Ascending aorta (tissue), 2 donors: ENCODE measurements at places on chromosomes 11 and 22. TPM values are rescaled to one million over a fixed set of nuclear protein-coding genes. Genes with fewer than 3 reads are reported as not detected.

The HTR3A gene
- total RNA-seq, result not detected

DNA sequence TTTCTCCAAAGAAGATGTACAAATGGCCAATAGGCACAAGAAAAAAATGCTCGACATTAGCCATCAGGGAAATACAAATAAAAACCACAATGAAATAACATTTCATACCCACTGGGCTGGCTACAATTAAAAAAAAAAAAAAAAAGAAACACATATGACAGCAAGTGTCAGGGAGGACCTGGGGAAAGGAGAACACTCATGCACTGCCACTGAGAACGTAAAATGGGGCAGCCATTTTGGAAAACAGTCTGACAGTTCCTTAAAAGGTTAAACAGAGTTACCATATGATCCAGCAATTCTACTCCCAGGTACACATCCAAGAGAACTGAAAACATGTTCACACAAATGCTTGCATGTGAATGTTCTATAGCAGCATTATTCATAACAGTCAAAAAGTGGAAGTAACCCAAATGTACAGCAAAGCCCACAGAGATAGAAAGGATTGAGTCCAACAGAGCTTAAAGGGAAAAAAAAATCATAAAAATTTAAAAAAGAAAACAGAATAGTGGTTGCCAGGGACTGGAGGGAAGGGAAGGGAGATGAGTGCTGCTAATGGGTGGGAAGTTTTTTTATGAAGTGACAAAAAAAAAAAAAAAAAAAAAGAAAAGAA lies 48.4 kb upstream of the CYP2D6 start:
- DNase-seq, result no peak

The OR8G1 gene
- total RNA-seq, result not detected

The ARCN1 gene
- total RNA-seq, result 93.8 TPM

DNA sequence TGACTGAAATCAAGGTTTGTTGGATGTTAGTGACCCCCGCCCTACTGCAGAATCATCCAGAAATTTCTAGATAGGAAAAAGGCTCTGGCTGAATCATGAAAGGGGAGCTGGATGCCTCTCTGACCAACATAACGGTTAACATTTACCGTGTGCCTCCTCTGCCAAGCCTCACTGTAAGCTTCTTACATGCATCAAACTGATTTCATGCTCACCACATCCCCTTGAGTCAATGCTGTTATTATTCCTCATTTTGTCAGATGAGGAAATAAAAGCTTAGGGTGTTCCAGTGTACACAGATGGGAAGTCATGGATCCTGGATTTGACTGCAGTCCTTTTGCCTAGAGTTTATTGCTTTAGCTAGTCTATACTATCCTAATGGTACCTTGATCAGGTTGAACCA lies 5.9 kb upstream of the HMOX1 start:
- DNase-seq, result no peak

The MFNG gene
- 101 TPM for total RNA-seq

GRCh38 chr22:41899992-41900651 lies 14.8 kb downstream of the SHISA8 start:
- DNase-seq, result no peak

GRCh38 chr22:38967451-38968450 lies 10.3 kb downstream of the APOBEC3A start:
- no peak for DNase-seq

DNA sequence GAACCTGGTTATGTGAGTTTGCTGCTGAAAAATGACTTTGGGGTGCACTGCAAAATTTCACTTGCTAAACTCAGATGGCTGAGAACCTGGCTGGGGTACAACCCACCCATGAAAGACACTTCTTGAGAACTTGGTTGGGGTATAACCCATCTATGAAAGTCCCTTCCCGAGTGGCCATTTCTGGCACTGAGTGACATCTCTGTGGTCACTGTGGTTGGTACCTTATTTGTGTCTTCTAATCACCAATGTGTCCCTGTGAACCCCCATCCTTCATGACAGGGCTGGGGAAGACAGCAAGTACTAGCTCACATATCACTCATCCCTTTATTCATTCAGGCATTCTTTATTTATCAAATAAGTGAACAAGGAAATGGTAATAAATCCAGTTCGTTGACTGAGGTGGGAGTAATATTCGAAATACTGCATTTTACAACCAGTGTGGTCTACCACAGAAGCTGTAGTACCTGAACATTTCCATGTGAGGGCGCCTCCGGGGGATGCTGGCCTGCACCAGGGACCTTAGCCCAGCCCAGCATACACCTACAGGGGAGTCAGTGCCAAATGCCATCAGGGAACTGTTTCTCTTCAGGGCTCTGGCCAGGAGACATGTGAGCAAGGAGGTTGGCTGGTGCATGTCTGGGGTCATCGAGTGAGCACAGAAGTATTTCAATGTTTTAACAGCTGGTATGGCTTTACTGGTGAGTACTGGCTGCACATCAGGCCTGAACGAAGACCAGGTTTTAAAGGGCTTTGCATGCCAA lies 122.1 kb downstream of the CSNK2A3 start:
- no peak for DNase-seq

The RIMBP3B gene
- total RNA-seq, result not detected

DNA sequence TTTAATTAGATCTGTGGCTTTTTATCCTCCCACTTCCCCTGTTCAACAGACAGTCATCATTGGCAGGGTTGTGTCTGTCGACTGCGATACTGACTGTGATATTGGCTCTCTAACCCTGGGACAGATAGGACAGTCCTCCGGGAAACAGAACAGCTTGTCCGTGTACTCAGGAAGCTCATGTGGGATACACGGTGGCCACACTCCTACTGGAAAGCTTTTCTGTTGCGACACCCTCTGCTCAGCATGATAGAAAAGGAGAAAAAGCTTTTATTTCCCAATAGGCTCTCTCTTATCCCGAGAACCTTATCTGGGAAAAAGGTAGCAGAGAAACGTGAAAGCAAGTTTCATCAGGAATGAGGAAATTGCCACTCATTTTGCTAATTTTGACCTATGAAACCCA lies 60.4 kb upstream of the HSPA8 start:
- DNase-seq, result peak; percentile 89

The MMP8 gene
- not detected for total RNA-seq

The DGCR6L gene
- total RNA-seq, result 42.1 TPM

- DNase-seq, result no peak
Observed at GRCh38 chr11:2072551-2073261, 66.5 kb downstream of the IGF2 start.

DNA sequence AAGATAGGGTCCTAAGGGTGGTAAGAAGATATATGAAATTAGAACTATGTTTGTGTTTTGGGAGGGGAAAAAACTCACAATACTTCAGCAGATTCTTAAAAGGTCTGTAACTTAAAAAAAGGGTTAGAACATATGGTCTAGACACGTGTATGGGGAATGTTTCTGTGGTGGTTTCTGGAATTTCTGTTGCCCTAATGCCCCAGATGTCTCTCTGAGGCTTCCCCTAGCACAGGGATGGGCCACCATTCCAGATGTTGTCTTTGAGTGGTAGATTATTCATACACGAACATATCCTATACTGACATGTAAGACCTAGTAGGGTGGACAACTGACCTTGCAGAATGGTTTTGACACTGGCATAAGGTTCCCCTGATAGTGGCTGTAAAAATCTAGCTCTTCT lies 26.2 kb downstream of the EHF start:
- no peak for DNase-seq

DNA sequence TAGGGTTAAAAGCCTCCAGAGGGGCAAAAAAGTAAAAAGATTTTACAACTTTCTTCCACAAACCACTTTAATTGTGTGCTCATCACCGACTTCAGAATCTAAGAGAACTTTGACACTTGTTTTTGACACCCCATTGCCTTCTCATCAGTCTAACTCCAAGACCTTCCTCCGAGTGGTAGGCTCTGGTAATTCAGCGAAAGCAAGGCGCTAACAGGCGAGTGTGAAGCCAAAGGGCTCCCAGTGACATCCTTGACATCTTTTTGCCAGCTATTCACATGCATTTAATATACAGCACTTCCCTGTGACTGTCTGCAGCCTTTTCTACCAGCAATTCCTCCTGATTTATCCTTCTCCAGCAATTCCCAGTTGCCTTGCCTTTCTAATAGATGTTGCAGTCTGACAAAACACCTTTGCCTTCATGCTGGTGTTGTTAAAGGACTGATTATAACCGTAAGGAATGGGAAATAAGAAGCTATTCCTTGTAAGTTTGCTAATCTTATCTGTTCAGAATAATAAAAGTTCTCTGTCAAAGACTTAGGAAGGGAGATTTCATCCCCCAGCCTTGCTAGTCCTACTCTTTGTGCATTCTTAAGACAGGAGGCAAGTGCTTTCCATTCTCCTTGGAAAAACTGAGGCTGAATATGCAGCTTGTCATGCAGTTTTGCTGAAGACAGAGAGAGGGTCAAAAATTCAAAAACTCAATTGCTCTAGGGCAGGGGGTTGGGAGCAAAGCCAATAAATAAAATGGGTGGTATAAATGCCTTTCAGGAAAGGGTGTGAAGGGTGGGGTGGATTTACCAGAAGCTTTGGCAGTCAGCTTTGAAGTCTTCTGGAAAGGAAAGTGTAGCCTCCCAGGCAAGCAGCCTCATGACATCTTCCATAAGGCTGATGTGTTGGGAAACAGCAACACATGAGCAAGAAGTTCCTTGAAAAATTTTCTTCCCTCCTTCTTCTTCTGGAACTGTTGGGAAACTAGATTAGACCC lies 39.1 kb downstream of the SNX19 start:
- no peak for DNase-seq
